Prostate gland (tissue), 2 donors: ENCODE measurements at places on chromosomes 16 and 17. TPM values are rescaled to one million over a fixed set of nuclear protein-coding genes. Genes with fewer than 3 reads are reported as not detected.

DNA sequence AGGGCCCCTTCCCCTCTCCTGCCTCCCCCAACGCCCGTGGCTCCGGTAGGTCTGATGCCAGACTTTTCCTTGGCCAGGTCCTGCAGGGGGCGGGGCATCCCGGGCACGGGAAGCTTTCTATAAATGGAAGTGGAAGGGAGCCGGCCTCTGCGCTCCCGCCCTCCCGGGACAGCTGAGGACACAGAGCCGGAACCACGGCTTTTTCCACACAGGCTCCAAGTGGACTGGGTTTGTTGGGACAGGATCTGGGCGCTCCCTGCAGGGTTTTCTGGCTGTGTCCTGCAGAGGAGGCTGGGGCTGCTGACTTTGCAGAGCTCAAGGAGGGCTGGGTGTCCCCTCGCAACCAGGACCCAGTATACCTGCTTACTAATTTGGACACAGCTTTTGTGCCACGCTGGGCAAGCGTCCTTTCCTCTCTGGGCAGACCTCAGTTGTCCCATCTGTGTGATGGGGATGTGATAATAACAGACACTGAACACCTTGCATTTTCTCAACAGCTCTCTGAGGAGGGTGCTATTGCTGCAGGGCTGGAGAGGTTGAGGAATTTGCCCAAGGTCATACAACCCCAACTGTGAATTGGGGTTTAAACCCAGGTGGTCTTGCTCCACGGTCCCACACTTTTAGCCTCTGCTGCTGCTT lies 1.8 kb downstream of the TNS4 start:
- H3K36me3 ChIP-seq: no peaks in the 10 kb centered on the region
- DNase-seq: peak; percentile 96
- H3K27ac ChIP-seq: peak overlapping the region; percentile 88
- H3K27me3 ChIP-seq: no peaks in the 10 kb centered on the region
- H3K4me1 ChIP-seq: no peaks in the 10 kb centered on the region

- no peaks in the 10 kb centered on the region for H3K4me1 ChIP-seq
- no peak overlapping the region for H3K27ac ChIP-seq
- no peaks in the 10 kb centered on the region for H3K36me3 ChIP-seq
- no peaks in the 10 kb centered on the region for H3K27me3 ChIP-seq
- peak overlapping the region; percentile 39 for H3K4me3 ChIP-seq
Observed at GRCh38 chr17:39026980-39027451, 59.8 kb upstream of the FBXO47 start.

GRCh38 chr16:46882304-46882939 lies 1.7 kb upstream of the GPT2 start:
- DNase-seq: no peak
- no peaks in the 10 kb centered on the region for H3K36me3 ChIP-seq
- no peak overlapping the region for H3K4me3 ChIP-seq
- H3K27ac ChIP-seq: peak overlapping the region; percentile 85
- peaks cover 4% of the 10 kb centered on the region for H3K4me1 ChIP-seq
- H3K27me3 ChIP-seq: no peaks in the 10 kb centered on the region

DNA sequence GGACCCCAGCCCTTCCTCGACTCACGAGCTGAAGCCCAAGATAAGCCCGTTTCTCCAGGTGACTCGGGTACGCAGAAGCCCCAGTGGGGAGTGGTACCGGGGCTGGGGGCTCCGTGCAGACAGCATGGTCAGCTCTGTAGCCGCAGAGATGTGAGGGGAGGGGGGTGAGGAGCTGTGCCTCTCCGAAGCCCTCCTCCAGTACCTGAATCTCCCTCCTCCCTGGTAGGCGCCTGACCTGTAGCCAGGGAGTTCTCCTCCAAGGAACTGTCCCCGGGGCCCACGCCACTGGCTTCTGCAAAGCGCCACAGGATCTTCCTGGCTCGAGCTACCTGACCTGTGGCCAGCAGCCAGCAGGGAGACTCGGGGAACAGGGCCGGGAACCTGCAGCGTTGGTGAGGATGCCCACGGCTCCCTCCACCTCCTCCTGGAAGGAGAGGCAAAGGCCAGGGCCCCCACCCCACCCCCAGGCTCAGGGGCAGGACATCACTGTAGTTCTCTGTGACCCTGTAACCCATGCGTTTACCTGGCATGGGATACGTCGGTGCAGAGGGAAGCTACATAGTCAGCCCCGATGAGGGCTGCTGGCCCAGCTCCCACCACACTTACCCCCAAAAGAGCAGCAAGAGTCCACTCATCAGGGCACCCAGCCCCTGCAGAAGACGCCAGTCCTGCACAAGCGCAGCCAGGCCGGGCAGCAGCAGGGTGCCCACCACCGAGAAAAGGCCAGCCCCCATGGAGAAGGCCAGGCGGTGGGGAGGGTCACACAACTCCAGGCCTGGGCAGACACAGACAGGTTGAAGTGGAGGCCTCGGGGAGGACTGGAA lies 1.7 kb downstream of the SLC22A31 start:
- H3K36me3 ChIP-seq: no peaks in the 10 kb centered on the region
- peaks cover 9% of the 10 kb centered on the region for H3K27me3 ChIP-seq
- no peak overlapping the region for H3K4me3 ChIP-seq
- H3K27ac ChIP-seq: no peak overlapping the region
- H3K4me1 ChIP-seq: no peaks in the 10 kb centered on the region

DNA sequence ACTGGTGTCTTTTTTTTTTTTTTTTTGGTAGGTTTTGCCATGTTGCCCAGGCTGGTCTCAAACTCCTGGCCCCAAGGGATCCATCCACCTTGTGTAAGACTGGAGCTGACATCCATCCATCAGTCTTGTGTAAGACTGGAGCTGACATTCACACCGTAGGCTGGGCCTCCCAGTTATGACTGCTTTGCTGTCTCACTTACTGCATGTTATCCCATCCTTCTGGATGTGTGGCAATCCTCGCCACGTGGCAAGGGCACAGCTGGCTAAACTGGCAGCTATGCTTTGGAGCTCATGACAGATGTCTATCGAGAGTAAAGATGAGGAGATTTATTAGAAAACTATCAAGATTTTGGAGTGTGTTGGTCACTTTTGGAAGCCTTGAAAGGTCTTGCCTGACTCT lies 115.1 kb downstream of the ABCA8 start:
- no peaks in the 10 kb centered on the region for H3K27me3 ChIP-seq
- H3K36me3 ChIP-seq: no peaks in the 10 kb centered on the region
- no peak for DNase-seq
- no peaks in the 10 kb centered on the region for H3K4me1 ChIP-seq
- no peak overlapping the region for H3K27ac ChIP-seq

DNA sequence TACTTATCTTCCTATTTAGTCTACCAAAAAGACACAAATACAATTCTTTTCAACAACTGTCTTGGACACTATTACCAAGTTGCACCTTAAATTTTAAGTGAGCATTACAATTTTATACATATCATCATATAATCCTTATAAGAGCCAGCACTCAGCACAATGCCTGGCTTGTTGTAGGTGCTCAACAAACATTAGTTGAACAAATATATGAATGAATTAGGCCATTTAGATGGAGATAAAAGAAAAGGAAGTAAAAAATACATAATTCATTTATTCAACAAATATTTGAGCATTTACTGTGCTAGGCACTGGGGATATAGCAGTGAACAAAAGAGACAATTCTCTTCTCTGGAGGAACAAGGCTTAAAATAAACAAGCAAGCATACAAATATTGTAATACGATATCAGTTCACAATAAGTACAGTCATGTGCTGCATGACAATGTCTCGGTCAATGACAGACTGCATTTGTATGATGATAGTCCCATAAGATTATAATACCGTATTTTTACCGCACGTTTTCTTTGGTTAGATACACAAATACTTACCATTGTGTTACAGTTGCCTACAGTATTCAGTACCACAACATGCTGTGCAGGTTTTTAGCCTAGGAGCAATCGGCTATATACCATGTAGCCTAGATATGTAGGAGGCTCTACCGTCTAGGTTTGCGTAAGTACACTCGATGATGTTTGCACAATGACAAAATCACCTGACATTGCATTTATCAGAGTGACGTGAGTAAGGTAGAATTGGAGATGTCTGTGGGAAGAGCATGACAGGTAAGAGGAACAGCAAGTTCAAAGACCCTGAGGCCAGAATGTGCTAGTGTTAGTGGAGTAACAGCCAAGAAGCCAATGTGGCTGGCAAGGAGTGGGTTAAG lies 86.4 kb upstream of the HS3ST2 start:
- no peaks in the 10 kb centered on the region for H3K27me3 ChIP-seq

GRCh38 chr16:24670623-24671454 lies 58.6 kb upstream of the TNRC6A start:
- no peaks in the 10 kb centered on the region for H3K4me1 ChIP-seq
- no peak overlapping the region for H3K4me3 ChIP-seq
- peak overlapping the region; percentile 58 for H3K27ac ChIP-seq
- DNase-seq: no peak
- no peaks in the 10 kb centered on the region for H3K36me3 ChIP-seq

Gene ALOX15B
- total RNA-seq: 108 TPM

Gene PRRT2
- total RNA-seq: 19.2 TPM

GRCh38 chr17:61323909-61324868 lies 75.5 kb upstream of the TBX2 start:
- H3K27me3 ChIP-seq: no peaks in the 10 kb centered on the region
- H3K4me1 ChIP-seq: no peaks in the 10 kb centered on the region
- DNase-seq: no peak
- H3K27ac ChIP-seq: peak overlapping the region; percentile 35
- no peaks in the 10 kb centered on the region for H3K36me3 ChIP-seq
- H3K4me3 ChIP-seq: no peak overlapping the region

- peak overlapping the region; percentile 99 for H3K27ac ChIP-seq
- no peaks in the 10 kb centered on the region for H3K36me3 ChIP-seq
- no peaks in the 10 kb centered on the region for H3K27me3 ChIP-seq
- peak overlapping the region; percentile 67 for H3K4me3 ChIP-seq
- H3K4me1 ChIP-seq: peaks cover 2% of the 10 kb centered on the region
Observed at GRCh38 chr17:59839651-59840328, 53.0 kb downstream of the TUBD1 start.

DNA sequence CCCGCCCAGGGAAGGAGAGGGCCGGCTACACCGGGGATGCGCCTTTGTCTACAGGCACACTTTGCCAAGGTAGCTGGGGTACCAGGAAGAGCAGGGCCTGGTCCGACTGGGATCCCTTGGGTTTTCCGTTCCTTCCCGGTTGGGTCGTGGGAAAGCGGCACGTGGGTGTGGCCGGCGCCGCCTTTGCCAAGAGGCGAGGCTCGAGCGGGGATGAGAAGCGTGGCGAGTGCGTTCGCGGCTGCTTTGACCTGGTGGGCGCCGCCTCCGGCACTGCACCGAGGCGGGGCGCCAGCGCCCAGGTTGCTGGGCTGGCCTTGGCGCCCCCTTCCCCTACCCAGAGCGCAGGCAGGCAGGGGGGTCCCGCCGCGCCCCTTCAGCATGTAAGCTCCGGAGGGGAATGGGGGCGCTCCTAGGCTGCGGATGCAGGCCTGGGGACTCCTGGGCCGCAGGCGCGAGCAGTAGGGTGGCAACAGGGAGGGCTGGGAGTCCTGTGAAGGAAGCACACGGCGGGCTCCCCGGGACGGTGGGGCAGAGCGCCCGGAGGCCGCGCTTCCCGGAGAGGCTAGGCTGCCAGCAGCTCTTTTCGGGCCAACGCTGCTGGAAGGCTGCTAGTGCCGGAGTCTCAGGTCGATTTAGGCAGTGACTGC lies 2.0 kb downstream of the HAS3 start:
- H3K4me1 ChIP-seq: peaks cover 15% of the 10 kb centered on the region
- H3K36me3 ChIP-seq: no peaks in the 10 kb centered on the region
- no peaks in the 10 kb centered on the region for H3K27me3 ChIP-seq
- DNase-seq: no peak

- DNase-seq: no peak
- no peaks in the 10 kb centered on the region for H3K36me3 ChIP-seq
- no peaks in the 10 kb centered on the region for H3K4me1 ChIP-seq
- H3K4me3 ChIP-seq: no peak overlapping the region
- no peak overlapping the region for H3K27ac ChIP-seq
Observed at GRCh38 chr17:74051348-74051747, 152.1 kb upstream of the RPL38 start.

- H3K27ac ChIP-seq: no peak overlapping the region
- H3K4me1 ChIP-seq: peaks cover 5% of the 10 kb centered on the region
- H3K27me3 ChIP-seq: no peaks in the 10 kb centered on the region
- no peaks in the 10 kb centered on the region for H3K36me3 ChIP-seq
- no peak for DNase-seq
- no peak overlapping the region for H3K4me3 ChIP-seq
Observed at GRCh38 chr17:78665952-78666920, 89.0 kb upstream of the DNAH17 start.

DNA sequence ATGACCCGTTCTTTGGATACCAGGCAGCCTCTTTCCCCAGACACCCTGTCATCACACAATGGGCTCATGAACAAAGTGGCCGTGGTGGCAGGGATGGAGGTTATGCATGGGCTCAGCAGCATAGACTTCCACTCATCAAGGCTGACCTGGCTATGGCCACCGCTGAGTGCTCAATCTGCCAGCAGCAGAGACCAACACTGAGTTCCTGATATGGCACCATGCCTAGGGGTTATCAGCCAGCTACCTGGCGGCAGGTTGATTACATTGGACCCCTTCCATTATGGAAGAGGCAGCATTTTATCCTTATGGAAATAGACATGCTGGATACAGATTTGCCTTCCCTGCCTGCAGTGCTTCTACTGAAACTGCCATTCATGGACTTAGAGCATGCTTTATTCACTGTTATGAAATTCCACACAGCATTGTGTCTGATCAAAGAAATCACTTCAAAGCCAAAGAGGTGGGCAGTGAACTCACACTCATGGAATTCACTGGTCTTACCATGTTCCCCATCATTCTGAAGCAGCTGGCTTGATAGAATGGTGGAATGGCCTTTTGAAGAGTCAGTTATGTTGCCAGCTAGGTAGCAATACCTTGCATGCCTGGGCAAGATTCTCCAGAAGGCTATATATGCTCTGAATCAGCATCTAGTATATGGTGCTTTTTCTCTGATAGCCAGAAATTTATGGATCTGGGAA lies 160.6 kb downstream of the PRKCB start:
- no peak for DNase-seq
- H3K27me3 ChIP-seq: no peaks in the 10 kb centered on the region
- no peak overlapping the region for H3K27ac ChIP-seq
- no peak overlapping the region for H3K4me3 ChIP-seq

Gene CD68
- total RNA-seq: 17.3 TPM

- H3K4me1 ChIP-seq: no peaks in the 10 kb centered on the region
- H3K4me3 ChIP-seq: no peak overlapping the region
- no peaks in the 10 kb centered on the region for H3K36me3 ChIP-seq
- H3K27ac ChIP-seq: no peak overlapping the region
- no peak for DNase-seq
Observed at GRCh38 chr17:33385133-33385532, 92.0 kb upstream of the ASIC2 start.

GRCh38 chr17:74049967-74050458 lies 153.5 kb upstream of the RPL38 start:
- DNase-seq: no peak
- H3K27ac ChIP-seq: no peak overlapping the region
- no peaks in the 10 kb centered on the region for H3K36me3 ChIP-seq
- no peak overlapping the region for H3K4me3 ChIP-seq
- no peaks in the 10 kb centered on the region for H3K4me1 ChIP-seq

- H3K27ac ChIP-seq: no peak overlapping the region
- H3K4me1 ChIP-seq: no peaks in the 10 kb centered on the region
- no peak for DNase-seq
- H3K27me3 ChIP-seq: no peaks in the 10 kb centered on the region
- no peak overlapping the region for H3K4me3 ChIP-seq
Observed at GRCh38 chr17:60741031-60741430, 63.4 kb downstream of the BCAS3 start.

- H3K36me3 ChIP-seq: no peaks in the 10 kb centered on the region
- no peak for DNase-seq
- H3K27ac ChIP-seq: no peak overlapping the region
- H3K27me3 ChIP-seq: no peaks in the 10 kb centered on the region
- H3K4me3 ChIP-seq: no peak overlapping the region
Observed at GRCh38 chr16:58440131-58440530, 47.9 kb downstream of the GINS3 start.

GRCh38 chr17:38459567-38459966 lies 31.3 kb downstream of the ARHGAP23 start:
- no peaks in the 10 kb centered on the region for H3K27me3 ChIP-seq
- no peak overlapping the region for H3K27ac ChIP-seq
- no peak overlapping the region for H3K4me3 ChIP-seq
